ENCODE measurements at places on chromosomes 7 and 10. TPM values are rescaled to one million over a fixed set of nuclear protein-coding genes. Genes with fewer than 3 reads are reported as not detected.

- no peak for DNase-seq
Measured at GRCh38 chr7:137096607-137097006, 228.2 kb downstream of the CHRM2 start.

- no peak for DNase-seq
Measured at GRCh38 chr10:36597756-36598320, 527.6 kb upstream of the ANKRD30A start.

- DNase-seq: no peak
Measured at GRCh38 chr10:1605999-1606940, 131.1 kb downstream of the ADARB2 start.

DNA sequence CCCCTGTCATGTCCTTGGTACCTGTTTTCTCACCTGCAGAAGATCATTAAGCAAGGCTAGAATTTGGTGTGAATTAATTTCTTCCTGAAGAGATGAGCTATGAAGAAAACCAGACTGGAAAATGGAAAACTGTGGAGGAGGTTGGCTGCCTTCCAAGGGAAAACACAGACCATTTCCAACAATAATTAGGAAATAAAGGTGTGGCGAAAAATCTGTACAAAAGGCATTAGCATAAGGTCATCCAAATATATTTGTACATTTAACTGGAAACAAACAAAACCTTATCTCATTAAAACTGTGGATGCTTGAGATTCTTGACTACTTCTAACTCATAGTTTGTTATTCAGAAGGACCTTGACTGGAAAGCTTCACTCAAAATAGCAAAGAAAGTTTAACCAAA, 1.7 kb downstream of the STN1 start:
- DNase-seq: no peak

The FRMD4A gene
- 75.9 TPM for polyA plus RNA-seq

DNA sequence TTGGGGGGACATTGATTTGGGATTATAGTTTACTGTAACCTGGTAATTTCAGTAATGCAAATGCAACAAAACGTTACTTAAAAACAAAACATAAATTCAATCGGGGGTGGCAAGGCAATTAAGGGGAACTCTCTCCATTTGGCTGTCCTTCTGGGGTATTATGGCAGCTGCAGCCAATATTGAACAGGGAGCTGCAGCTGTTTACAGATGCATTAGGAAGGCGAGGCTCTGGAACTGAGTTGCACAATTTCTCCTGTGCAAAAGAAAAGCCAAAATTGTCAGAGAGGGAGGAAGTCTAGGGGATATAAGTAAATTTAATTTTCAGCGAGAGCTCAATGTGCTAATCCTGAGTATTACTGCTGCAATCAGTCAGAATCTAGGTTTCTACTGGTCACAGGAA, 36.1 kb downstream of the NEUROD6 start:
- DNase-seq: no peak
